ENCODE measurements at places on chromosomes 3 and 15.

- DNase-seq, result peak; percentile 88
Measured at GRCh38 chr3:183385698-183386613, 42.5 kb downstream of the MCF2L2 start.

DNA sequence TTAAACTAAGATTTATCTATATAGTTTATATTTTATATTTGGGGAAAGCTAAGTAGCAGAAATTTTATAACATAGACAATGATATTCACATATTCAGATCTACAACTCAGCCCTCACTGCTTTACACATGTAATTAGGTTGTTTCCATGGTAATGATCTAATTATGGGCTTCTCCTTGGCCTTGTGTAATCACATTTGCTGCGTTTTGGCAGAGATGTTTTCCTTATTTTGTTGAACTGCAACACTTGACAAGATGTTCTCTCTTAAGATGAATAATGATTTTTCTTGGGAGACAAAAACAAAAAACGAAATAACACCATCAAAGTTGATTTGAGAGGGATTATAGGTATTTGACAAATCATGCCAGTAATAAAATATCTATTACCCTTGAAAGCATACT, 635.6 kb upstream of the TBL1XR1 start:
- no peak for DNase-seq

GRCh38 chr15:50315814-50316630, 39.0 kb downstream of the GABPB1 start:
- DNase-seq, result peak; percentile 12

DNA sequence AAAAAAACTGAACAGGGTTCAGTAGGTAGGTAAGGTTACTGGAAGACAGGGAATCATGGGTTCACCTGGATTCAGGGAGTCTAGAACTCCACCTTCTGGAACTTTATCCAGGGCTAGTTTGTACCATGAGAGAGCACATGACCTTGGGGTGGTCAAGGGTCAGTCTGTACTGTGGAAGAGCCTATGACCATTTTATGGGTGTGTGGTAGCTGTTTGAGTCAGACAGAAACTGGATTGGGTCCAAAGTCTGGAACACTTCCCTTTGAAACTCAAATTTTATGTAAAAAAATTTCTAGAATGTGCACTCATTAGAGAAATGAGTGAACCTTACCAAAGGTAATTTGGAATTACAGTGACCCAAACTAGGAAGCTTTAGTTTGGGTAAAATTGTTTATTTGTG, 486.0 kb upstream of the AGTR1 start:
- DNase-seq, result peak; percentile 10

GRCh38 chr3:108669208-108669607, 79.7 kb downstream of the DZIP3 start:
- no peak for DNase-seq

GRCh38 chr3:194136519-194137007, 615 bp downstream of the HES1 start:
- DNase-seq, result no peak

GRCh38 chr3:87219611-87220010, 7.5 kb upstream of the CHMP2B start:
- no peak for DNase-seq

DNA sequence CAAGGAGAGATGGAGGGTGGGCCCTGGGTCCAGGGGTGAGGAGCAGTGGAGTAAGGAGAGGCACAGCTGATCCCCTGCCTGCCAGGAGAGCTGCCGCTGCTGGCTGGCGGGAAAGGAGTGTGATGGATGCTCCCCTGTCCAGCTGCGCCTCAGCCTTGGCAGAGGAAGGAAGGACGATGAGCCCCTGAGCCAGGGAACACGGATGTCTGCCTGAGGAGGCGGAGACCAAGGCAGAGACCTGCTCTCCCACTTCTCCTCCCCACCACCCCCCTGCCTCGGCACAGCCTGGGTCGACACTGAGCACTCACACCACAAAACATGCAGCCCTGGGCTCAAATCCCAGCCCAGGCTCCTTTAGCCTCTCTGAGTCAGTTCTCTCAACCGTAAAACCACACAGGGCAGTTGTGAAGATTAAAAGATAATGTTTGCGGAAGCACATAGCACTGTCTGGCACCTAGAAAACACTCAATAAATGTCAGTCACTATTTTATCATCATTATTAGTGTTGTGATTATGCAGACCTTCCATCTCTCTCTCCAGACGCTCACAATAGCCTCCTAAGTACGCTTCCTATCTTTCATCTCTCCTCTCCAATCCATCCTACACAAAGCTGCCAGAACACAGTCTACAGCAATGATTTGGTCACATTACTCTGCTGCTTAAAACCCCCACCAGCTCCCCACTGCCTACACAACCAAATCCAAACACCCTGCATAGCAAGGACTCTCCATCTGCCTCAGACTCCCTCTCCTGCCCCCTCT, 52.2 kb downstream of the SEMA5B start:
- no peak for DNase-seq

- no peak for DNase-seq
Measured at GRCh38 chr3:126158016-126158911, 22.1 kb downstream of the ALDH1L1 start.

GRCh38 chr3:141686466-141687291, 51.4 kb upstream of the RNF7 start:
- DNase-seq, result peak; percentile 45

DNA sequence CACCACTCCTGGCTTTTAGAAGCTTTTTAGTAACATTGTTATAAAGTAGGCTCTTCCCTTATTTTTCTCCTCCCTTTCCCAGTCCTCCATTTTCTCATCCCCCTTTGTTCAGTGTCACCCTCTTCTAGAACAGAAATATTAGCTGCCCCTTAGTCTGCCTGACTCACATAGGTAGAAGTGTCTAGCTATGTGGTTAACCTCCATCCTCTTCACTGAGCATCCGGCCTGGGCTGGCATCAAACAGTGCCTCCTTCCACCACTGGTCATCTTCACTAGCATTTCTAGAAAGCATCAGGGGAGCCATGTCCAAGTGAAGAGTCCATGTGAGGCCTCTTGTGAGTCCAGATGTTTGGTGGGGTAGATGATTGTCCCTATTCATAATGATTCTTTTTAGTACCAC, 70.0 kb upstream of the SKOR1 start:
- no peak for DNase-seq

GRCh38 chr15:31574766-31575165, 248.1 kb downstream of the KLF13 start:
- no peak for DNase-seq
